SK-N-SH (cell line): ENCODE measurements at places on chromosomes 16 and 17.

DNA sequence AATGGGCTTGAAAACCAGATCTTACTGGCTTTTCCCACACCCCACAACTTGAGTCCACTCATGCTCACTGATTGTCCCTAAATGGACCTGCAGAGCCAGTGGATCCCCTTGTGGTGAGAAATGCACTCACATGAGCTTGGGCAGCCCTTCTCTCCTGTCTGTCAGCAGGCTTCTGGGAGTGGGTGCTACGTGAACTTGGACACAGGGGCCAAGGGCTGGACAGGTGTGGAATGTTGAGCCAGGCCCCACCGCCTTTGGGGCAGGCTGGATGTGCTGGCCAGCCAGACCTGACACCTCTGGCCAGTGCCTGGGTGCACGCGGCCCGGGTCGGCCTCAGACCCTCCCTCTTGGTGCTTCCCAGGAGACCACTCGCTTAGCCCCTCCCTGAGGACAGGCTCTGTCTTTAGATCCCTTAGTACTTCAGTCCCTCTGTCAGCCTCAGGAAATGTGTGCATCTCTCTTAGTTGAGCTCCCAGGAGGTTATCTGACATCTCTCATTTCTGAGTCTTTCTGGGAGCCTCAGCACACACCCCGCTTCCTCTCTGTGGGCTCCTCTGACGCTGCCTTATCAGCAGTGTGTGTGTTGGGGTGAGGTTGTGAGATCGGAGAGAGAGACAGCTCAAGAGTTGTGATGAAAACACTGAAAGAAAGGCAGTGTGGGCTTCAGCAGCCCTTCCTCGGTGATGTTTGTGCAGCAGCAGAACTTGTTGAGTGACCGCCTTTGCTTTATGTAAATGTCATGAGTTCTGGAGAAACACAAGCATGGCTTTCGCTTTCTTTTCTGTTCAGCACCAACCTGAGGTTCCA lies 117.0 kb downstream of the RAB11FIP4 start:
- DNase-seq: no peak

DNA sequence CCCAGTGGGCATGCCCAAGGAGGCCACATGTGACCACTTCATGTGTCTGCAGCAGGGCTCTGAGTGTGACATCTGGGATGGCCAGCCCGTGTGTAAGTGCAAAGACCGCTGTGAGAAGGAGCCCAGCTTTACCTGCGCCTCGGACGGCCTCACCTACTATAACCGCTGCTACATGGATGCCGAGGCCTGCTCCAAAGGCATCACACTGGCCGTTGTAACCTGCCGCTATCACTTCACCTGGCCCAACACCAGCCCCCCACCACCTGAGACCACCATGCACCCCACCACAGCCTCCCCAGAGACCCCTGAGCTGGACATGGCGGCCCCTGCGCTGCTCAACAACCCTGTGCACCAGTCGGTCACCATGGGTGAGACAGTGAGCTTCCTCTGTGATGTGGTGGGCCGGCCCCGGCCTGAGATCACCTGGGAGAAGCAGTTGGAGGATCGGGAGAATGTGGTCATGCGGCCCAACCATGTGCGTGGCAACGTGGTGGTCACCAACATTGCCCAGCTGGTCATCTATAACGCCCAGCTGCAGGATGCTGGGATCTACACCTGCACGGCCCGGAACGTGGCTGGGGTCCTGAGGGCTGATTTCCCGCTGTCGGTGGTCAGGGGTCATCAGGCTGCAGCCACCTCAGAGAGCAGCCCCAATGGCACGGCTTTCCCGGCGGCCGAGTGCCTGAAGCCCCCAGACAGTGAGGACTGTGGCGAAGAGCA lies 4.4 kb downstream of the WFIKKN2 start:
- no peak for DNase-seq

DNA sequence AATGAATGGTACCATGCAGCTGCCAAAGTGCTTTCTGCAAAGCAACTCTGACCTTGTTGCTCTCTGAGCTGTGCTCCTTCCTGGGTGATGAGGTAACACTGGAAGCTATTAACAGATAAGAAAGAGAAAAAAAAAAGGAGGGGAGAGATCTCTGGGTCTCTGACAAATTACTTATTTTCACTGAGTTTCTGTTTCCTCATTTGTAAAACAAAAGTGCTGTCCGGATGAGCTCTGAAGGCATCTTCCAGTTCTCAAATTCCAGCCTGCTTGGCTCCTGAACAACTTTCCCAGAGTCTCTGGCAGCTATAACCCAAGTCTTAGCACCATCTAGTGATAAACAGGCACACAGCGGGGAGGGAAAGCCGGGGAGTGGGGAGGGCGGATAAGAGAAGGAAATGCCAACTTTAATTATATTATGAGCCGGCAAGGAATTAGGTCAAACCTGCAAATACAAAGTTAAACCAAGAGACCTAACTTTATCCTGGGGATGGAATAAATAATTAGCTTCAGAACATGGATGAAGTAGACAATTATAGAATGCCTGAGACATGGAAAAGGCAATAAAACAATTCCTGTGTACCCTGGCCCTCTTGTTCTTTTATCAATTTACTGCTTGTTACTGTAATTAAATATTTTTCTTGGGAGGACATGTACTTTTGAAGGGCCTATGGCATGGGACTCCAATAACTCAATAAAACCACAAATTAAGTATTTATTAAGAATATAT lies 61.3 kb upstream of the KIFC3 start:
- DNase-seq: peak; percentile 56

GRCh38 chr17:48104440-48104839 lies 3.1 kb upstream of the SNX11 start:
- no peak for DNase-seq
